RWPE2 (cell line): ENCODE measurements at places on chromosomes 5 and 9.

DNA sequence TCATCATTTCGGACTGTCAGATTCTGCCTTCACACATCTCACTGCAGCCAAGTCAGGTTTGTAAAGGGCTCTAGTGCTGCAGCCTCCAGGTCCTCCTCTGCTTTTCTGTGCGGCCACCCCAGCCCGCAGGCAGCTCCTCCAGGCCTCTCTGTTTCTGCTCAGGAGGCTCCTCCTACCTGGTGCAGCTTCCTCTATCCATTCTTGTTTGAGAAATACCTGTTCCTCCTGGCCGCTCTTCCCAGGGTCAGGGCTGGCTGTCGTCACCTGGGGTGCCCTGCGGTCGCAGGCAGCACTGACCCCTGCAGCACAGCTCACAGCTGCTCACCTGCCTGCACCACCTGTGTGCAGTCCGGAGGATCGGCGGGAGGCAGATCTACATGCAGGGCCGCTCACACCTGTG lies 387.7 kb upstream of the IRX4 start:
- no peak for DNase-seq
- H3K27ac ChIP-seq = no peak overlapping the region
- peaks cover 61% of the 10 kb centered on the region for H3K27me3 ChIP-seq
- H3K36me3 ChIP-seq = 0 out of 2 replicates have a peak, but pooled peaks cover 2% of the 10 kb centered on the region
- no peaks in the 10 kb centered on the region for H3K4me1 ChIP-seq

GRCh38 chr9:79559495-79560181 lies 12.1 kb upstream of the TLE4 start:
- no peaks in the 10 kb centered on the region for H3K4me1 ChIP-seq
- H3K36me3 ChIP-seq = no peaks in the 10 kb centered on the region
- no peak overlapping the region for H3K4me3 ChIP-seq
- H3K27me3 ChIP-seq = no peaks in the 10 kb centered on the region
- no peak for DNase-seq

GRCh38 chr5:142819292-142819691 lies 49.1 kb downstream of the ARHGAP26 start:
- H3K4me3 ChIP-seq = no peak overlapping the region
- DNase-seq = no peak
- H3K27ac ChIP-seq = peak overlapping the region; percentile 13

DNA sequence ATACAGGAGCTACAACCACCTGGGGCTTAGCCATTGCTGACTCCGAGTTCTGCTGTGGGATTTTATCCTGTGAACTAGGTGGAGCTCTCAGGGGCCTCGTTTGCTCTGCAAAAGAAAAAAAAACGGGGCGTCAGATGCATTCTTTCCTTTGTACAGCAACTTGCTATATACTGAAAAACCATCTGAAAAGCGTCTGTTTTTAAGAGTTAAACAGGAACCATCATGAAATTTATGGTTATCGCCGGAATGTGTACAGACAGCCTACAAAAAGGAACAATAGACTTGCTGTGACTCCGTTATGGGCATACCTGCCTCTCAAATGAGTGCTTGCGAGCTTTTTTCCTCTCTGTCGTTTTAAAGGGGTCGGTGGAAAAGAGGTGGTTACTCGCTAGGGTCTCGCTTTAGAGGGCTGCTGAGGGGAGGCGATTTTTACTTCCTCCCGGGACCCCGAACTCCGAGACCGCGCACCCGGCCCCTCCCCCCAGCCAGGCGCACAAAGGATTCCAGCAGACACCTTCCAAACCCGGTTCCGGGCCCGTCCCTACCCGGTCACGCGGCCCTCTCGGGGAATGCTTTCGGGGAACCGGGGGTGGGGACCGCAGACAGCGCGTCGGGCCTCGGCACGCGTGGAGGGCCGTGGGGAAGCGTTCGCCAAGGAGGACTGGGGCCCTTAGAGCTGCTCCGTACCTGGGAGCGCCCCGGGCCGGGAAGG lies 826 bp downstream of the PAIP1 start:
- H3K27ac ChIP-seq = peak overlapping the region; percentile 77
- H3K4me3 ChIP-seq = peak overlapping the region; percentile 84
- DNase-seq = peak; percentile 71
- peaks cover 48% of the 10 kb centered on the region for H3K36me3 ChIP-seq

- H3K4me3 ChIP-seq = no peak overlapping the region
- no peak for DNase-seq
- H3K36me3 ChIP-seq = no peaks in the 10 kb centered on the region
- peak overlapping the region; percentile 82 for H3K27ac ChIP-seq
- no peaks in the 10 kb centered on the region for H3K27me3 ChIP-seq
Observed at GRCh38 chr9:4263591-4263990, 36.3 kb downstream of the GLIS3 start.
